Karpas-422 (cell line): ENCODE measurements at places on chromosomes 11 and 22. TPM values are rescaled to one million over a fixed set of nuclear protein-coding genes. Genes with fewer than 3 reads are reported as not detected.

CCDC188 gene
- not detected in 2 replicates for total RNA-seq

LRRC56 gene
- total RNA-seq = 0.37 and 4.6 TPM in 2 replicates

ARFGAP3 gene
- 20.0 and 26.1 TPM in 2 replicates for total RNA-seq

ART1 gene
- not detected in 2 replicates for total RNA-seq

ZNF215 gene
- 12.3 and 26.9 TPM in 2 replicates for total RNA-seq

HEPHL1 gene
- total RNA-seq = not detected in 2 replicates

APOL5 gene
- total RNA-seq = not detected in 2 replicates

PAMR1 gene
- total RNA-seq = not detected in 2 replicates

SAAL1 gene
- total RNA-seq = 36.7 and 43.7 TPM in 2 replicates

OR8G5 gene
- not detected in 2 replicates for total RNA-seq

POU2AF3 gene
- total RNA-seq = not detected in 2 replicates

DBX1 gene
- not detected in 2 replicates for total RNA-seq

CHID1 gene
- 32.8 and 43.7 TPM in 2 replicates for total RNA-seq

PKDREJ gene
- not detected in 2 replicates for total RNA-seq

UCP3 gene
- total RNA-seq = 3.0 and 4.0 TPM in 2 replicates

IL18 gene
- not detected in 2 replicates for total RNA-seq

CASP5 gene
- total RNA-seq = not detected in 2 replicates

OR8G1 gene
- total RNA-seq = not detected in 2 replicates

PRDM11 gene
- 2.7 and 5.7 TPM in 2 replicates for total RNA-seq

ARHGAP8 gene
- total RNA-seq = not detected in 2 replicates

C11orf86 gene
- total RNA-seq = not detected in 2 replicates

INPP5J gene
- 14.4 and 18.3 TPM in 2 replicates for total RNA-seq

MMP27 gene
- total RNA-seq = not detected in 2 replicates

SEC14L6 gene
- total RNA-seq = not detected in 2 replicates

P2RX3 gene
- not detected in 2 replicates for total RNA-seq

DEFB131B gene
- not detected in 2 replicates for total RNA-seq

MRGPRX3 gene
- not detected in 2 replicates for total RNA-seq

SRPRA gene
- 41.0 and 58.4 TPM in 2 replicates for total RNA-seq

TMEM86A gene
- total RNA-seq = 0.14 and 0.45 TPM in 2 replicates

NRXN2 gene
- total RNA-seq = 0.83 TPM in 1 of 2 replicates, not detected in the other

HSPB2 gene
- not detected in 2 replicates for total RNA-seq

RAG2 gene
- not detected in 2 replicates for total RNA-seq

SYCE3 gene
- not detected in 2 replicates for total RNA-seq

SMC1B gene
- total RNA-seq = not detected in 2 replicates

EIF3D gene
- total RNA-seq = 481 and 566 TPM in 2 replicates

GALNT18 gene
- total RNA-seq = not detected in 2 replicates
